ENCODE measurements at places on chromosomes 7 and 10.
A peak's percentile ranks its signal among the peaks of the same experiment; 100 is the strongest.

DNA sequence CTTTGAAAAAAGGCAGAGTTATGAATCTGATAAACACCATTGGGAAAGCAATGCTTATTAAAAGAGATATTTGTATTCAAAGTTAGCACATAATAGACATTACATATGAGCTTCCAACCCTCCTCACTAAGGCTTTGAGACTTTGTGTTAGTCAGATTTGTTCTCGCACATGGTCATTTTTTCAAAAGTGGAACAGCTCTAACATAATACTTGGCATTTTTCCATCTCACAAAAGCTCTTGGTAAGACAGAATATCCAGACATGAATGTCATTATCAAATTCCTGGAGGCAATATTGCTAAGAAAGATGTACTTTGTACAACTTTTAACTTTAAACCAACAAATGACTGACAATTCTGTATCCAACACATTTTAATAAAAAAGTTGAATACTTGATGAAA is 292.4 kb upstream of the SMIM30 start:
- no peak for DNase-seq

DNA sequence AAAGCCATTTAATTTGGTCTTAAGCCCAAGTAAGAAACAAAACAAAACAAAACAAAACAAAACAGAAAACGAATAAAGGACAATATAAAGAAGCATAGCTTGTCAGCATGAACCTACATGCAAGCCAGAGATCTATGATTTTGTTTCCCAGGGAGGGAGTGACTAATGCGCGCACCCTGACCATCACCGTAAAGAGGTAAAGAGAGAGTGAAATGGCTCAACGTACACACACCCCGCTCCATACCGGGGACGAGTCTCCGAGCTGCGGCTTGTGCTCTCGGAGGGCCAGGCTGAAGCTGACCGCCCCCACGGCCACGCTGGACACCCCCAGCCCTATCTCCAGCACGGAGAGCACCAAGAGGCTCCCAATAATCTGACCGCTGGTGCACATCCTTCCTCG is 1.1 kb downstream of the TMEM196 start:
- no peak for DNase-seq

DNA sequence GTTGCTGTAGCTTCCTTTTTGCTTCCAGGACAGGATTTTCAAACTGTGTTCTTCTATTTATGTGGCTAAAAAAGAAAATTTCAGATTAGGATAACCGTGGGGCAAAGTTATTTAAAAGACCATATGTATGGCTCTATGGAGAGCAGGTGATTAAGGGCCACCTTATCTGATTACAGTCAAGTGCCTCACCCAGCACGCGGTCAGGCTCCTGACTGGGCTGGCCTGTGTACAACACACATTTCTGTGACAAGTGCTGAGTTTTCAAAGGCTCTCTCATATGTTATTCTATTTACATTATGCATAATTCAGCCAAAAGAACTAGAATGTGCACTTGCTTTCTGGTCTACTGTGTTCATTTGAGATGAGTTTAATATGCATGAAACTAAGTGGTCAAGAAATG is 547.4 kb downstream of the PHTF2 start:
- no peak for DNase-seq

DNA sequence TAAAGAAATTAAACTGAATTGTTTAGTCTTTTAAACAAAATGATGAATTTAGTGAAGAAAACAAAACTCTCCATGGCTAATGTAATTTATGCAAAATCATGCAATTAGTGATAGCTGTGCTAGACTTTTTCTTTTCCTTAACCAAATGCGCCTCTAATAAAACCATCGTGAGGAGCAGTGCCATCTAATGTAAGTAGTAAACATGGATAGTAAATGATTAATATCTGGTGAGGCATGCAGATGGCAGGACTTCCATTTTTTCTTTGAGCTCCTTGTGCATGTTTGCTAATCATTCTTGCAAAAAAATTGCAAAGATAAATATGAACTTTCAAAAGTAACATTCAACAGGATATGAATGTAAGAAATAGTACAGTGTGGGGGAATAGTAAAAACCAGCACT is 2.3 kb downstream of the INSYN2A start:
- DNase-seq: no peak

GRCh38 chr7:33503736-33504135 is 374.4 kb downstream of the BBS9 start:
- no peak for DNase-seq

- DNase-seq: no peak
Observed at GRCh38 chr7:27399791-27400567, 157.4 kb downstream of the EVX1 start.

DNA sequence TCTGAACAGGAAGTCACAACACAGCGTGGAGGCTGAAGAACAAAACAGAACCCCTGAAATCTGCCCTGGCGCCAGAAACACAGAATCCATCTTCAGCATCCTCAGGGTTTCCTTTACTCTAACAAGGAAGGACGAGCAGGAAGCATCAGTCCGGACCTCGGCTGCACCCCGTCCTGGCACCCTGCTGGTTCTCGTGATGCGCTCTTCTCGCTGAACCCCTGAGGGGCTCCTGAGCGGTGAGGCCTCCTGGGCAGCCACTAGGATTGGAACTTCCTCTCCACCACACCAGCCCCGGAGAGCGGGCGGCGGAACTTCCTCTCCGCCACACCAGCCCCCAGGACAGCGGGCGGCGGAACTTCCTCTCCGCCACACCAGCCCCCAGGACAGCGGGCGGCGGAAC is 461.9 kb downstream of the PTPRN2 start:
- no peak for DNase-seq

DNA sequence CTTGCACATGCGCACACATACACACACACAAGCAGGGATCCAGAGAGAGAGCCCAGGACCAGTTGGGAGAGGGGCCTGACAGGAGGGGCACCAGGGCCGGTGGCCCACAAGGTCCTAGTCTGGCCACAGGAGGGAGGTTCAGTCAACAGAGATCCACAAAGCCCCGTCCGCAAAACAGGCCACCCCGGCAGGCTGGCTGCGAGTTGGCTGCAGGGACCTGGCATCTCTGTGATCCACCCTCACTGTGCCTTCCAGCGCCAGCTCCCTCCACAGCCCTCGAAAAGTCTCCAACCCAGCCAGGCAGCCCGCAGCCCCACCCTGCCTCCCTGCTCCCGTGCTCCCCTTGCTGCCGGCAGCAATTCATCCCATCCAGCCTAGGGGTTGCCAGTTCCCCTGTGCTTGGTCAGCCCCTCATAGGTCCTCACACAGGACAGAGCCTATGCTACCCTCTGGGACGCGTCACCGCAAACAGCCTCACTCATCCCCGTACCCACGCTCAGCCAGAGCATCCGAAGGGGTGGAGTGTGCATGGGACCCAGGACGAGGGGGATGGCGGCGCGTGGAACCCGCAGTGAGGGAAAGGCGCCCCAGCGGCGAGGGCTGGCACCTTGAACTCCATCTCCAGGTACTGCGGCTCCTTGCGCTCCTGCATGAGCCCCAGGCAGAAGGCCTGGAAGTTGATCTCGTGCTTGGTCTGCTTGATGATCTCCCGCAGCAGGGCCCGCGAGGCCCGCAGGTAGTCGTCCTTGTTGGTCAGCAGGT is 7.5 kb downstream of the INTS1 start:
- DNase-seq: no peak

DNA sequence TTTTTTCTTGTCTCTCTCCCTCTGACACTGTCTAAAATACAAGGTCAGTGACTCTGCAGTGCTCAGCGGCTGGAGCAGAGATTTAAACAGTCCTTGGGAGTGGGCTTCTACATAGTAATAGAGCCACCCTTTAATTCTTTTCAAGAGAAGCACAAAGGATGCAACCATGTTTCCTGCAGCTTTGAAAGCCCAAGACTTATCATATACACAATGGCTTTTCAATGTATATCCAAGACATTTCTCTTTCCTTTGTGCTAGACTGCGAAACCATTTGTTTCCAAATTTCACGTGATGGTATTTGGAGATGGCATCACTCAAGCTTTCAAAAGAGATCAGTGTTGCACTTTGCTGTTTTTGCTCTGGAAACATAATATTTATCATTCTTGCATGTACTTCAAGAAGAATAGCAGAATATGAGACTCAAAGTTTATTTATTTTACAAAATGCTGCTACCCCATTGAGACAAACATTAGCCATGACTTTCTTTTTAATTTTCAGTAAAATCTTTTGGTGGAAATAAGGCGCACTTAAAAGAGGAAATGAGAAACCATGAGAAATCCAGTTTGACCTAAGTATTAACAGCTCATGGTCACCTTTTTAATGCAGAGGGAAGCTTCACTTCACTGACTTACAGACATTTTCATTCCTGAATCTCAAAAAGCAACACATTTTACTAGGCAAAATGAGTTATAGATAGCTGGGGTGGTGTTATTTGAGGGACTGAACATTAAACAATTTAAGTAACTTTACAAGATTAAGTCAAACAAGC is 76.6 kb downstream of the SEMA3C start:
- DNase-seq: peak; percentile 30

DNA sequence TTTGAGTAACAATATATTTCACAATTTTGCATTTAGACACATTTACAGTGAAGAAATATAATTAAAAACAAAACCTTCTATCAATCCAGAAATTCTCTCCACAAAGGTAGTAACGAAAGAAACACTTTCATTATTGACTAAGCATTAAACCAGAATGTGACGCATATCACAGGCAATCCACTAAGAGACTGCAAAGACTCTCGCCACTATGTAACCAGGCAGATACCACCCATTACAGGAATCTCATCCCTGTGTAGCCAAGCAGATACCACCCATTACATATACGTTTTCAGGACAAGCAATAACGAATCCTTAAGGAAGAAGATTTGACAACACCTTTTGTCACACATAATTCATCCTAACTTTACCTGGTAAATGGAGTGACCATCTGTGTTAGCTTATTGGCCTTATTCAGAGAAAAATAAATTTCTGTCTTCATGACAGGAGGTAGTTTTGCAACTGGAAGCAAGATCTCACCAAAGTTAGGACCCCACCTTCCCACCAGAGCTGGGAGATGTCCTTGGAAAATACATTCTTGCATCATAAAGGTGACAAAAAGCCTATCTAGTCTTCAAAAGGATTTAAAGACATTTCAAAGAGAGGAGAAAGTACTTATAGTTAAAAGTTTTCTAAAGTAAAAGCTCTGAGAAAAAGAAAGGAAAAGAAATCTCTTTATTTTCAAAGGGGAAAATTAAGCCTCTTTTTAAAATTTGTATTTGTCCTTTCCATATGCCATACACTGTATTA is 30.8 kb downstream of the LRRC17 start:
- DNase-seq: no peak

GRCh38 chr10:1715821-1716220 is 21.5 kb downstream of the ADARB2 start:
- DNase-seq: peak; percentile 51

GRCh38 chr10:33309406-33309805 is 25.1 kb downstream of the NRP1 start:
- peak; percentile 30 for DNase-seq

- no peak for DNase-seq
Observed at GRCh38 chr7:99036546-99037111, 107.3 kb downstream of the SMURF1 start.

- peak; percentile 13 for DNase-seq
Observed at GRCh38 chr10:59991661-59992060, 85.3 kb upstream of the CCDC6 start.

- no peak for DNase-seq
Observed at GRCh38 chr7:127745445-127745844, 93.5 kb downstream of the SND1 start.

DNA sequence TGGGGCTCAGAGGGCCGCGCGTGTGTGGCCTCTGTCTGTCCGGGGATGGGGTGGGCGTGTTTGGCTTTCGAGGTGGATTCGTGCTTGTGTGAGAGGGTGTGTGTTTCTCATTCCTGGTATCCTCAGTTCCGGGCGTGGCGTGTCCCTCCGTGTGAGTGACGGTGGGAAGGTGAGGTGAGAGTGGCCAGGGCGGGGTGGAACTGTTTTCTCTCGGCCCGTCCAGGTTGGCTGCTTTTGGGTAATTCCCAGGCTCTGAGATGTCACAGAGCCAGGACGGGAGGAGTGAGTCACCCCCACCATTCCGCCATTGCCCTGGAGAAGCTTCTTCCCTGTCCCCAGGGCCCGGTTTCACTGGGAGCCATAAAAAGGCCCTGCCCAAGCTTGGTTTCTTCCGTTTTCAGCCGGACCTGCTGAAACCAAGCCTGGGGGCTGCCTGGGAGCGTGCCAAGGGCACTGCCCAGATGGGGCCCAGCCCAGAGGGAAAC is 21.3 kb upstream of the CLDN4 start:
- DNase-seq: no peak

DNA sequence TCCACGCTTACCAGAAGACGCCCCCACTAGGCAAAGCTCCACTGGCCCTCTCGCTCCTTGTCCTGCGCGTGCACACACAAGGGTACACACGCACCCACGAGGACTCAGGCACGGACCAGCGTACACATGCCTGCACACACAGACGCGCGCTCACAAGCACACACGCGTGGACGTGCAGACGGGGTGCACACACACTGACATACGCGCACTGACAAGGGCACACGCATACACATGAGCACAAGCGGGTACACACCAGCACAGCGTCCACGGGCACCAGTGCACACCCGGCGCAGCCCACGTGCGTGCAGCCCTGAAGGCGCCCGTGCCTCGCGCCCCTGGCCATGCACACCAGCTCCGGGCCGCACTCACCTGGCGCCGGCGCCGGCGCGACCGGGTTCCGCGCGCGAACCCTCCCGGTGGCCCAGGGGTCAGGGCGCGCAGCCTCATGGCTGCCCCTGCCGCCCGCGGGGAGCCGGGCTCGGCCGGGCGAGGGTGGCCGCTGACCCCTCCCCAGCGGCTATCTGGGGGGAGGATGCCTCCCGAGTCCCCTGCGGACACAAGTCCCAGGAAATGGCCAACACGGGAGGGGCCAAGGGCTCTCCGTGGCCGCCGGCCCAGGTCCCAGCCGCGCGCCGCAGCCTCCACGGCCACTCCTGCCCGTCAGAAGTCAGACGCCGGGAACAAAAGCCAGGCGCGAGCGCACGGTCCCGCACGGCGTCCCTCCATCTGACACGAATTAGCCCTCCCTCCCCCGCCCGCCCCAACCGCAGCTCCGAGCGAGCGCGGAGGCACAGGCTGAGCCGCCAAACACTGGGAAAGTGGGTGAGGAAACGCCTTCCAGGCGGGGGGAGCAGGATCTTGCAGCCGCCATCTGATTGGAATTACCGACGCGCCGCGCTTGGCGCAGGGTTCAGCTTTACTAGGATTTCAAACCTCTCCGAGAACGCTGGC is 45.0 kb downstream of the TNS3 start:
- DNase-seq: no peak

GRCh38 chr10:113539789-113540188 is 13.1 kb upstream of the HABP2 start:
- no peak for DNase-seq

DNA sequence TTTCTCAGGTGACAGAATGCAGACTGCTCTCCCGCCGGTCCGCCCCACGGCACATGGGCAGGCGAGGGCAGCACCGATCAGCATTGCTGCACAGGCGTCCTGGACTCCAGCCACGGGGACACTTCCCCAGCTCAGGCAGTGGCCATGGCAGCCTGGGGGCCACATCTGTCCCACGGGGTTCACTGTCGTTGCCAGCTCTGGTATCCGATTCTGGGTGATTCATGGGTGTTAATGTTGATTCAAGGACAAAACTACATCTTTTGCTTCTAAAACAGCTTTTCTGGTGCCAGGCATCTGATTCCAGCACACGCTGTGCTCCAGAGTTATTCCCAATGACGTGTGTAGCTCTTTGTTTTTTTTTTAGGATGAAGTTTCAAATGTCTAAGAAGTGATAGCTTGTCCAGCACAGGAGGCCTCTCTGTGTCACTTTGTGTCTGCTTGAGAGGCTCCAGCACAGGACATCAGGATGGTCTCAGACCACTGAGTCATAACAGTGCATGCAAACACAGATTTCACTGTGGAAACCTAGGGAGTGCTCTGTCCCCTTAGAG is 218.0 kb downstream of the WDR37 start:
- no peak for DNase-seq

GRCh38 chr10:59206204-59206720 is 29.8 kb downstream of the PHYHIPL start:
- DNase-seq: no peak

- no peak for DNase-seq
Observed at GRCh38 chr7:1053002-1053411, 8.7 kb downstream of the GPR146 start.

Measured in RPMI8226 (cell line).